ENCODE measurements at places on chromosomes 3 and 15.

DNA sequence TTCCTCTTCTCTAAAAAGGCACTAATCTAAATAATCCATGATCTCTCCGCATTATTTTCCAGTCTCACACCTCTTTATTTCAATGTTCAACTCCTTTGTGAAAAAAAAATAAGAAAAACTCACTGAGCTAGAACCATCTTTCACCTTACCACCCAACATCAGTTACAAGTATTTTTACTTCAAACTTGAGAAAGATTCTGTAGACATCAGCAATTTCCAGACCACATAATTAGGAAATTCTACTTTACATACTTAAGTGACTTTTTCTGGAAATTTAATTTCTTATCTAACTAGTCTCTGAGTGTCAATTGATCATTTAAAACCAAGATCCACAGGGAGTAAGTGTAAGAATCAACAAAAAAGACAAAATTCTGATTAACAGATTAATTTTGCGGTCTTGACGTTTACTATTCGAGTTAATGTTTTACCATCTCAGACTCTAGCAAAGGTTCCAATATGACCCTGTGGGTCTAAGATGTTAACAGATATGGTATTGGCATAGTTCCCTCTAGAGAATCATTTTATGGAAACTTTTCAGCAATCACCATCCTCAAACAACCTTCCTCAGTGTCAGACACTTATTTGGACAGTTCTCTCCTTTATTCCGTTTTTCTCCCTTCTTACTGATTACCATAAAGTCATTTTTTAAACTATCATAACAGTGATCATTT is 5.1 kb downstream of the ATP13A3 start:
- DNase-seq: no peak

DNA sequence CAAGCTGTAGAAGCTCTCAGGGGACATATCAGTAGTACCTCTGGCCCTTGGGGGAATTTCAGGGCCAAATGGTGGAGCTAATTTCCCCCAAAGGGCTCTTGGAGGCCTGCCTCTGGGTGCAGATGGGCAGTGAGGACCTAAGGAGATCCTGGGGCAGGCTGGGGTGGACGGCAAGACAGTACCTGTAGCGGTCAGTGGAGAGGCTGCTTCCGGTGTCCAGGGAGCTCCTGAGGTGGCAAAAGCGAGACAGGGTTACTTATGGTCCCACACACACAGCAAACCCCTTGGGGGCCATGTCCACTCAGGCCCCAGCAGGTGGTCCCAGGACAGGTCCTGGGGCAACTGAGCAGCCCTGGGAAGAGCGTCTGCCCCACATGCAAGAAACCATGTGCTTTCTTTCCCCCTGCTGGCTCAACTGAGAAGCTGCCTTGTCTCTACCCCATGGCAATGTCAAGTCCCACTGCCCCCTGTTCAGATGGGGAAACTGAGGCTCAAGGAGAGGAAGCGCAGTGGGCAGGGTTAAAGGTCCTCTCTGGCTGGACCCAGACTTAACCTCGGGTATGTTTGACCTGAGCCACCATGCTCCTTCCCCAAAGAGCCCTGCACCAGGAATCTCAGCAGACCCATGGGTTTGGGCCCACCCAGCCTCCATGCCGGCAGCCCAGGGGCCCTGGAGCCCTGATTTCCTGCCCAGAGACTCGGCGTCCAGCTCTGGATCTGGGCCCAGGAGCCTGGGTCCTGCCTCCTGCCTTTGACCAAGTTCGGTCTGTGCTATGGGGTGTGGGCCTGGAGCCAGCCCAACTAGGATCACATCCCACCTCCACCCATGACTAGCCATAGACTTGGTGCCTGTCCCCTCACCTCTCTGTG is 25.7 kb downstream of the IQSEC1 start:
- no peak for DNase-seq

DNA sequence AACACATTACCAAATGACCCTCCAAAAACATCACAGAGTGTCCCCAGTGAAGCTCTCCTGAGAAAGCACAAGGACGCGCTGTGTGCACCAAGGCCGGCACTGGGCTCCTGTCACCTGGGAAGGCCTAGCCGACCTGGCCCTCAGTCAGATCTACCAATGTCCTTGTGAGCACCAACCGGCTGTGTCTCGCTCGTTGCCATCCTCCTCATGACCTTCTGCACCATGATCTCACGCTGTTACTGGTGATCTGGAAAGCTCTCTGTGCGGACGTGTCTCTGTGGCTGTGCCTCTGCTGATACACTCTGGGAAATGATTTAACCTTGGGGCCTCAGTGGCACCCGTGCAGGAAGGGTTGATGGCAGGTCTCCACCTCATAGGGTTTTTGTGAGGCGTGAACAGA is 24.2 kb downstream of the ZXDC start:
- DNase-seq: no peak

- no peak for DNase-seq
Measured at GRCh38 chr15:78929536-78930264, 15.1 kb downstream of the CTSH start.
